ENCODE measurements at places on chromosomes 16 and 17. TPM values are rescaled to one million over a fixed set of nuclear protein-coding genes. Genes with fewer than 3 reads are reported as not detected.

SOST gene
- not detected for total RNA-seq

KDM6B gene
- total RNA-seq = 27.2 TPM

DNA sequence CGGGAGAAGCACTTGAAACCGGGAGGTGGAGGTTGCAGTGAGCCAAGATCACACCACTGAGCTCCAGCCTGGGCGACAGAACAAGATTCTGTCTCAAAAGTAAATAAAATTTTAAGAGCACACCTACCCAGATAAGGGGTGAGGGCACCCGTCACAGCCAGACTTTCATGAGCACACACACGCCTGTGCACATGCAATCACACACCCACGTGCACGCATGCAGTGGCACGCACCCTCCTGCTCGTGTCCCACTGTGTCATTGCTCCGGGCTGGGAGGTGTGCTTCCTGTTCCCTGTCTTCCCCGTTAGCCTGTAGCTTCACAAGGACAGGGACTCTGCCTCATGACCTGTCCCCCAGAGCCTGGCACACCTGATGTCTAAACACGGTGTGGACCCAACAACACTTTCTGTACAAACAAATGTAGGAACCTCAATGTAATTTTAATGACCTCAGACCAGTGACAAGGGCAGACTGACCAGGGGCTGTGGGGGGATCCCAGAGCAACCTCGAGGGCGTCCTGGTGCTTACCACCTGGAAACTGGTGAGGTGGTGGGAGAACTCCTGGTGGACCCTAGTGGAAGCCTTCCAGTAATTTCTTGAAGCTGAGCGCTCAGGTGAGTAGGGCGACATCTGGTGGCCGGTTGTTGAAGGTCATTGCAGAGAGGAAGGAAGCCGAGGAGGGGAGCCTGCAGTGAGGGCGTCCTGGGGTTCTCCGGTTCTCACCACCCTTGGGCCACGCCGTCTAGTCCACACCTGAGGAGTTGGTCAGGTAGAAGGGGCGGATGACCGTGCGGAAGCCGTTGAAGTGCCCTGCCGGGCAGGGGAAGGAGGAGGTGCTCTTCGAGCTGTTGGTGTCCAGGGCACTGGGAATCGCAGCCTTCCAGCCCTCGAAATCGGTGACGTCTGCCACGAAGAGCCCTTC is 8.6 kb downstream of the LGALS3BP start:
- DNase-seq = peak; percentile 86

GRCh38 chr17:40596261-40596919 is 31.1 kb upstream of the CCR7 start:
- DNase-seq = no peak

GRCh38 chr16:10850478-10850850 is 26.5 kb upstream of the CIITA start:
- DNase-seq = no peak

TBC1D3L gene
- 21.0 TPM for total RNA-seq

GRCh38 chr17:75773121-75773807 is 8.3 kb upstream of the GALK1 start:
- no peak for DNase-seq

GRCh38 chr17:28720247-28720996 is 637 bp downstream of the RPL23A start:
- peak; percentile 42 for DNase-seq

- DNase-seq = no peak
Observed at GRCh38 chr17:67573987-67574657, 143.6 kb upstream of the NOL11 start.

GRCh38 chr17:46078675-46079074 is 79.6 kb downstream of the STH start:
- DNase-seq = no peak

TBC1D3K gene
- not detected for total RNA-seq

SLFN14 gene
- not detected for total RNA-seq

HASPIN gene
- total RNA-seq = 0.89 TPM

DNA sequence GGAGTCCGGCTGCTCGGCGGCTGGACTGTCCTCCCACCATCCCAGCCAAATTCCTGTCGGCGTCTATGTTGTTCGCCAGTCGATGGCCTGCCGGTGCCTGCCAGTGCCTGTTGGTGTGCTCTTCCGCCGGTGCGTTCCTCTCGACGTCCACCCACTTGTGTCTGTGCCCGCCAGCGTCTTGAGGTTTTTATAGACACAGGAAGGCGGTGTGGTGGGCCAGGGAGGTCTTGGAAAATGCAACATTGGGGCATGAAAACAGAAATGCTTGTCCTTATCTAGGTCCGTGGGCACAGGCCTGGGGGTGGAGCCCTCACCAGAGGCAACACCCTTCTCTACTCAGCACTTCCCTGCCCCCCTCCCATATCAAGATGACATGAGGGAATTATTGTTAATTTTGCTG is 167.8 kb downstream of the IRF8 start:
- no peak for DNase-seq

TTLL6 gene
- total RNA-seq = 1.5 TPM

- no peak for DNase-seq
Observed at GRCh38 chr16:31043352-31043751, 10.0 kb downstream of the STX4 start.

GRCh38 chr17:53571342-53571741 is 251.4 kb upstream of the KIF2B start:
- DNase-seq = no peak

DNA sequence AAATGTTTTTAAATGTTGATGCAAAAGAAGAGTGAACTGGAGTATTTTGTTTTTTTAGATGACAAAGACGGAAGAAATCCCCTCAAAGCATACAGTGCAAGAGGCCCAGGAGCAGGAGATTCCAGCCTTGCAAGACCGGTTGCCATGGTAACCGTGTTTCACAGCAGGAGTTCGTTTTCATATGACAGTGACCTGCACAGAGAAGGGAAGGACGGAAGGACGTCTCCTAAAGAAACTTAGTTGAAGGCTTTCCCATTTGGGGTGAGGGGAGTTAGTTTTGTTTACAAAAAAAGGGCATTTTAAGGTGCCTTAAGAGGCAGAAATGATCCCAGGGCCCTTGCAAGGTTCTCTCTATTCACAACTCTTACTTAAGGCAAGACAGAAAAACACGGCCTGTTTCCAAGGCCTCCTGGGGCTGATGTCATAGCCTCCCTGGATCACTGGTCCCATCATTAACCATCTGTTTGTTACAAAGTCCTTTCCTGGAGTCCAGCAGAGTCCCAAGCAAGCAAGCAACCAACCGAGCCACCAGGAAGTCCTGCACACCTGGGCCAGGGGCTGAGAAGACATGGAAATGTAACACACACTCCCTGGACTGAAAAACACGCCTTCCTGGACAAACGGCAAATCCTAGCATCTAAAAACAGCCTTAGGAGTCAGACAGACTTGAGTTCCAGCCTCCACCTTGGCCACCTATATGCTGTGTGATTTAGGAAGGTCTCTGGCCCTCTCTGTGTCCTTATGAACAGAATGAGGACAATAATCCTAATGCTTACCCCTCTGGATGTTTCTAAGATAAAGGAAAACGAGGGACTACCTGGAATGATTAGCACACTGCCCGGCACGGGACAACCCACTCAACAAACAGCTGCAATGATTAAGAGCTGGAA is 30.3 kb upstream of the RPH3AL start:
- no peak for DNase-seq

GRCh38 chr17:55672585-55673501 is 49.8 kb downstream of the TMEM100 start:
- DNase-seq = no peak

DNA sequence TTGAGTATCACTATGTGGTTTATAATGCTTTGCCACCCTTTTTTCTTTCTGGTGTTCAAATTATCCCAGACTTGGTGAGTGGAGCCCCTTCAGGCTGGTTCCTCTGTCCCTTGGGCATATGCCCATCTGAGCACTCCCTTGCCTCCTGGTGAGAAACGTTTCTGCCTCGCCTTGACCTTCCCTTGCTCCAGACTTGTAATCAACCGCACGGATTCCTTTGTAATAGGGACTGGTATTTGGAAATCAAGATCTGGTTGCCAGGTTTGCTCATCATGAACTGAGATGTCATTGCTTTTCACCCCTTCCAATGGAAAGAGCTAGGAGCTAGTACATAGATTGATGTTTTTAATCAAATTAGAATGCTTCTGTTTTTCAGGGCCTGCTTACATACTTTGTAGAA is 43.7 kb downstream of the SEC14L1 start:
- no peak for DNase-seq

GRCh38 chr16:28521436-28521835 is 14.8 kb upstream of the IL27 start:
- DNase-seq = no peak

- no peak for DNase-seq
Observed at GRCh38 chr17:77808686-77809425, 149.6 kb upstream of the TNRC6C start.

SLC35G6 gene
- total RNA-seq = not detected

DNA sequence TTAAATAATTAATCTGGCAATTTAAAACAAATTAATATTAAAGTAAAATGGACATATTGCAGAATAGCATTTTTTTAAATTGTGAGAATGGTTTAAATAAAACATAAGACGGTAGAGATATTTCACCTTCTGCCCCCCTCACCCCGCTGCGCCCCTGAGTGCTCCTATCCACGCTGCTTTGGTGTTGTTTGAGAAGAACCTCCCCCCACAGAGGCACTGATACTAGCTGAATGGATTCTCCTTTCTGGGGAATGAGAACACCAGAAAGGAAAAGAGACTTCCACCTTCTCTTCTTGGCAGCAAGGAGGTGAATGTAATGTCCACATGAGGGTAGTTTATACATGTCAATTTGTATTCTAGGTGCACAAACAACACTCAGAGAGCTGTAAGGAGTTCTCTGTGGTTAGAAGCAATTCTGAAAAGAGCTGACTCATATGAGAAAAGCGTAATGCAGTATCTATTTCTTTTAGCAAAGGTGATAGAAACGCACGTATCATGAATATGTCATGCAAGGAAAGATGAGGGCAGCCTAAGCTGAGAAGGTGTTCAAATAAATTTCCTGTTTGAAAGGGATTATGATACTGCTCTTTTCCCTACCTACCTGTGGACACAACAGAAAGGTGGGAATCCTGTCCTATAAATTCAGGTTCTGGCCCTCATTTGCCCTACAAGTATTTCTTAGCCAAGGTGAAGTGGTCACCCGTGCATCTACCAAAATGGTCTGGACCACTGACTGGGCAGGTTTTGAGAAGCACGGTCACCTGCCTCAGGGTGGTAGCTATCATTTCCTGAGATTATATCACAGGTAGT is 126.9 kb downstream of the PARN start:
- no peak for DNase-seq

DNA sequence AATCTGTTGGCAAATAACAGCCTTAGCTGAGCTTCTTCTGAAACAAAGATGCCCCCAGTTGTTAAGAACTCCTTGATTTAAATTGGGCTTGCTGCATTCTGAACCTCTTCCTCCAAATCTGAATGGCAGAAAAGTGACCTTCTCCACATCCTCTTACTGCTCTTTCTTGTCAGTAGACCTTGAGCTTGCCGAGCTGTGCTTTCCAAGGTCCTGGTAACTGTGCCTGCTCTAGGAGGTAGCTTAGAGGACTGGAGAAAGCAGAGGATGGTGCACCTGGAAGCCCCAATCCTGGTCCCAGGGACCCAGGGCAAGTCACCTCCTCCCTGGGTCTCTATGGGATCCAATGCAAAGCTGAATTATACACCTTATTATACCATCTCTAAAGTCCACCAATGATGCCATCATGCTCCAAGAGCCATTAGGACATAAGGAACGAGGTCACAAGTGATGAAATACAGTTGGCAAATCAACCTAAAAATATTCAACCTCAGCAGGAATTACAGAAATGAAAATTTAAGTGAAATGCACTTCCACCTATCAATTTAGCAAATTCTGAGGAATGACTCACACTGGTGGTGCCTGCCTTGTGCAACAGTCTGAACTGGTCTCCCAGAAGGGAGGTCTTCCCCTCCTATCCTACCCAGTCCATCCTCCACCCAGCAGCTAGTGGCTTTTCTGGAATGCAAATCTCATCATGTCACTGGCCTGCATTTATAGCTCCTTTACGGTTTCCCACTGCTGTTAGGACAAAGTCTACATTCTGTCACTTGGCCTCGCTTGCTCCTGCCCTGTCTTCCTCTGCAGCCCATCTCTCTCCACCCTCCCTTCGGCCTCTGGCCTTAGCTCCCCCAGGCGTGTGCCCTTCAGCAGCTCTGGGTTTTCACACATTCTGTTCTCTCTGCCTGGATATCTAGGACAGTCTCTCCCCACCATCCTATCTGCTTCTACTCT is 36.6 kb downstream of the TOM1L2 start:
- no peak for DNase-seq

- DNase-seq = no peak
Observed at GRCh38 chr16:47966325-47966724, 189.5 kb downstream of the ABCC12 start.
